ENCODE measurements at places on chromosomes 5 and 9.

DNA sequence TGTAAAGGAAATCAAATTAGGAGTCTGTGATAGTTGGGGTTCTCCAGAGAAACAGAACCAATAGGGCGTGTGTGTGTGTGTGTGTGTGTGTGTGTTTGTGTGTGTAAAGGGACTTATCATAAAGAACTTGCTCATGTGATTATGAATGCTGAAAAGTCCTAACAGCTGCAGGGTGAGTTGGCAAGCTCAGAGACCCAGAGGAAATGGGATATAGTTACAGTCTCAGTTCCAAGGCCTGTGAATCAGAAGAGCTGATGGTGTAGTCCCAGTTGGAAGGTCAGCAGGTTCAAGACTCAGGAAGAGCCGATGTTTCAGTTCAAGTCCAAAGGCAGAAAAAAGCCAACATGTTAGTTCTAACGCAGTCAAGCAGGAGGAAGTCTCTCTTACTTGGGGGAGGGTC is 214.2 kb downstream of the ELAVL2 start:
- DNase-seq = no peak

DNA sequence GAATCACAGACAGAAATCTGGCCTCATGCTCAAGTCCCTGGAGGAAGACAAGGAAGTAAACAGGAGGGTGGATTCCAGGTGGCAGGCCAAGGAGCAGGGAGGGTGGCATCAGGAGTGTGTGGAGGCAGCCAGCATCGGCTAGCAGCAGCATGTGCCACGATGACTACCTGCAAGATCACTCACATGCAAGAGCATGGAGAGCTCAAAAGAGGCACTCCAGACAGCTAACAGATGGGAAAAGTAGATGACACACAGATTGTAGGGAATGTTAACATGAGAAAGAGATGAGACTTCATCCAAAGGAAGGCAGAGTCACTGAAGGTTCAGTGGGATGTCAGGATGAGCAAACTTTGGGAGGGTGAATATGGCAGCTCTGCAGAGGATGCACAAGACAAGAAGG is 104.3 kb downstream of the SEMA5A start:
- DNase-seq = no peak

- no peak for DNase-seq
These were observed 60.5 kb downstream of the PTCD2 start for GRCh38 chr5:72380492-72381274.

DNA sequence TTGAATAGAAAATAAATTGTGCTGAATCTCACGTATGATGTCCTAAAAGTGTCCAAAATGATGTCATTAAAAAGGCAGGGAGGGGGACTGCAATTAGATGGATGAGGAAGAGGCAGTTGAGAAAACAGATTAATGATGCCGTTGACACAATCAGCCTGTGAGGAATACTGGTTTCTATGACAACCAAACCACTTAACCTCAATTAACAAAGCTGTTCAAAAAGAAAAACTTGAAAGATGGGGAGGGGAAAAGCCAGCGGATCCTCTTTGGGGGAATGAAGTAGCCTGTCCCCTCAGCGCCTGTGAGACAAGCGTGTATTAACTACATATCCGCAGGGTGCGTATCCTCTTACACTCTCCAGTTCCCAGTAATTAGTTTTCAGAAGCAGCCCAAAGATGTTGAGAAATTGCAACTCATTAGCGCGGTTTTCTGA is 160.7 kb downstream of the TTC39B start:
- no peak for DNase-seq

GRCh38 chr9:4547016-4547415 is 56.7 kb downstream of the SLC1A1 start:
- no peak for DNase-seq

GRCh38 chr9:5002811-5003210 is 17.7 kb downstream of the JAK2 start:
- DNase-seq = no peak

All from hematopoietic multipotent progenitor cell treated with erythropoietin and hydrocortisone succinate and interleukin-3 and kit ligand, for 17 days (in vitro differentiated cells).